Lung microvascular endothelial cell (primary cell): ENCODE measurements at places on chromosomes 6 and 20.

DNA sequence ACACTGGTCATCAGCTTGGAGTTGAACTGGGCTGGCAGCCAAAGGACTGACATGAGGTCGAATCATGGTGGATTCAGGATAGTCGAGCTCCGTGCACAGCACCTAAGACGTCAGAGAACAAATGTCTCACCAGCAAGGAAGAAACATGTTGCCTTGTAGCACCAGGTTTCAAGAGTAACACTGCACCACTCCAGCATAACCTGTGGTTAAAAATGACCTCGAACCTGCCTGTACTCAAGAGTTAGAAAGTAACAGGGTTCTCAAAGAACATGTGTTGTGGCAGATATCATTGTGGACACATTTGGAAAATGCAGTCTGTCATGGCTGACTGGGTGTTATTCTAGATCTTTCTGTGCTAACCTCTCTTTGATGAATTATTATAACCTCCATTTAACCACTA, 511.6 kb downstream of the CDH26 start:
- DNase-seq = no peak

DNA sequence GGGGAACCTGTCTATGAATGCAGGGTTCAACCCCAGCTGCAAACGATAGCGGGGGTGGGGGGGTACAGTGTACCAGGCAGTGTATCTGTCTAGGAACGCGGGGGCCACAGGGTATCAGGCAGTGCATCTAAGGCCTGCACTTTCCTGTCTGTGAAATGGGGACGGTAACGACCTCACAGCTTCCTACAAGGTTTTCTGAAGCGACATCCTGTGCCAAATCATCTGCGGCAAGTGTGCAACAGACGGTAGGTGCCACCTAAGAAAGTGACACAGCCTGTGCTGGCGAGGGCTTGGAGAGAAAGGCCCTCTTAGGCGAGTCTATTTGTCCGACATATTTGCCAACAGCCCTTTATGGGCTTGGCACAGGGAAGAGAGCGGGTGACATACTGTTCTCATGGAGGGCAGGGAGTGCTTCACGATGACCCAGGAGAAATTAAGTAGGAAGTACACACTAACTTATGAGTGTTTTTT, 3.8 kb downstream of the DIDO1 start:
- no peak for DNase-seq

- DNase-seq = no peak
Observed at GRCh38 chr6:169230946-169231789, 22.5 kb downstream of the THBS2 start.

- no peak for DNase-seq
Observed at GRCh38 chr6:126308362-126308761, 31.6 kb upstream of the CENPW start.

GRCh38 chr20:40706977-40707582, 18.0 kb upstream of the MAFB start:
- no peak for DNase-seq

DNA sequence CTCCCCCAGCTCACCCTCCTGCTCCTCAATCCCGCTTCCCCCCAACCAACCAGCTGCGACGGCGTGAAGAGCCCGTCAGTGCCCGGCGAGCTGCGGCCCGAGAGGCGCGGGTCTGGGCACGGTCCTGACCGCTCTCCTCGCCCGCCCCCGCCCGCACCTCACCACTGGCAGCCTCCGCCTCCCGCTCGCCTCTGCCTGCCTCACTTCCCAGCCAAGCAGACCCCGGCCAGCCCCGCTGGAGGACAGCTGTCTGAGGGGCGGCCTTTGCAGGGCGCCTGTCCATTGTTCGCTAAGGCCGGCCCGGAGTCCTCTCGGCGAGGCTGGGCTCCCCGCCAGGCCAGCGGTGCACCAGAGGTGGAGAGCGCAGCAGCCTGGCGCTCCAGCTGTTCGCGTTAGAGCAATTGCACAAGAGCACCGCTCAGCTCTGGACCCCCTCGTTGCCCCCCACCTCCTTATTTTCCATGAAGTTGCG, 1.3 kb downstream of the SOBP start:
- peak; percentile 62 for DNase-seq

- peak; percentile 80 for DNase-seq
Observed at GRCh38 chr20:50169329-50169823, 15.9 kb upstream of the PEDS1 start.

DNA sequence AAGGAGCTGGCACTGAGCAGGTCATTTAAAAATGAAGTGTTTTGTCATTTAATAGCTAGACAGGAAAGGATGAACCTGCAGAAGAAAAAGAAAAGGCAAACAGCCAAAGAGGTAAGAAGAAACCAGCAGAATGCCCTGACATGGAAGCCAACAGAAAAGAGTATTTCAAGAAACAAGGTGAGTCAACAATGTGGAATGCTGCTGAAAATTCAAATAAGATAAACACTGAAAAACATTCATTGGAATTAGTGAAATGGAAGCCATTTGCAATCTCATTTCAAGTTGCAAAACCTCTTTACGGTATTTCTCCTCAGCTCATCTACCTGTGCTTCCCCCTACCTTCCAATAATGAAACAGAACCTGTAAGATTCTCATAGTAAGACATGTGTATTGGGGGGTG, 59.6 kb downstream of the RWDD2A start:
- DNase-seq = no peak

- DNase-seq = peak; percentile 84
Observed at GRCh38 chr6:129353067-129353466, 356.9 kb downstream of the ARHGAP18 start.

DNA sequence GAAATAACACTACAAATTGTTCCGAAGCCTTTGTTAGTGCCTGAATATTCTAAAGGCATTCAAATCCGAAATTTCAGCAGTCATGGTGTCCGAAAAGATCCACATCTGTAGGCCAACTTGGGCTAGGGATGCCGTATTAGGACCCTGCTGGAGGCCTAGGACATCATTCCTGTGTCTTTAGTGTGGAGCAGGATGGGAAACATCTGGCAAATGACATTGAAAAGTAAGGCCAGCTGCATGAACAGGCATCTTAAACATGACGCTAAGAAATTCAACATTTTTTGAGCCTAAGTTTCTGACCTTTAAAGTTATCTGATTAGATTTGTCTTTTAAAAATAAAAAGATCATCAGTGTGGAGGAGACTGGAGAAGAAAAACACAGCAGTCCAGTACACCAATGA, 91.3 kb downstream of the MYLK4 start:
- DNase-seq = no peak

DNA sequence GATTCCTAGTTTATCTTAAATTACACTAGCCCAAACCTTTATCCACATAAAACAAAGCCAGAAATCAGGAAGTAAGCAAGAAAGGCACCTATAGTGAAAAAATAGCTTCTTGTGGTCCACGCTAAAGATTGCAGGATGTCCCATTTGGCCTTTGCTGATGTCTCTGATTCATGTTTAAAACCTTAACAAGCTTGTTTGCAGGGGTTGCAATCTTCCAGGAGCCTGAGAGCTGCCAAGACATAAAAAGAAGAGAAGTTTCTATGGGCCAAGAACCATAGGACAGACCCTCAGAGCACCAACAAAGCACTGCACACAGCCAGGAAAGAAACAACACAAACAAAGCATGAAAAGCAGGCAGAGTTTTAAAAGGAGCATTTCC, 49.4 kb downstream of the ADAT2 start:
- DNase-seq = no peak

GRCh38 chr20:13426870-13427269, 205.8 kb downstream of the ISM1 start:
- no peak for DNase-seq

DNA sequence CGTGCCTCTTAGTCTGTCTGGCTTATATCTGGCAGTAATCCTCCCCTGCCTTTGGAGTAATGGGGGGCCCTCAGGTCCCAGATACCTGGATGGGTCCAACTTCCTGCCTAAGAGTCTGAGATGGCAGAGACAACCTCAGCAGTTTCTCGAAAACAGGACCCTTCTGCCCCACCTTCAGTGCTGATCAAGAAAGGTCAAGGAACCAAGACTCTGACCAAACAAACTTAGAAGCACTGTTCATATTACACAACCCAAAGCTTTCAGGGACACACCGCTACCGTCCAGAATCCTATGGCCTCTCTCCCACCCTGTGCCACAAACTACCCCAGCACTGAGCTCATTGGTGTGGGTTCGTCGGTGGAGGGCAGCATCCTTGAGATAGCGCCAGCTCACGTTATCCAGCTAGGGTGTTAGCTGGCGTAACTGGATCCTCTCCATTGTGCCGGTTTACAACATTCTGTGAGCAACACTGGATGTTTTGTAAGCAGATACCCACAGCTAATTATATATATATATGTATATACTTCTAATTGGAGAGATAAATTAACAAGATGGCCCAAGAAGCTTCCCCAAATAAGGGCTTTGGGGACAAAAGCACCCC, 7.6 kb upstream of the TMC2 start:
- no peak for DNase-seq

GRCh38 chr20:60632391-60633262, 619.4 kb upstream of the CDH4 start:
- no peak for DNase-seq

DNA sequence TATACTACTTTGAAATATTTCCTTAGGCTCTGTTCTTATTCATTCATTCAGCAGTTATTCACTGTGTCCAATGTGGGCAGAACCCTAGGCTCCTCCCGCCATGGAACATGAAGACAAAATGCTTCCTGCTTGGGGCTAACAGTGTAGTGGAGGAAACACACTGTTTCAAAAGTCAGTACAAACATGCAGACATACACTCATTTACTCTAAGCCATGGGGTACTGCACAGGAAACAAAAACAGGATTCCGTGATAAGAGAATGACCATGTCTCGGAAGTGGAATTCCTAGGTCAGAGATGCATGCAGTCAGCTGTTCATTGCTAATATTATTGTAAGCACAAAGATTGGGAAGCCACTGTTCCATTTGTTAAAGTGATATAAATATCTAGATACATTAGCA, 18.4 kb upstream of the FAM209A start:
- DNase-seq = peak; percentile 74

- DNase-seq = no peak
Observed at GRCh38 chr20:25624500-25624939, 706 bp upstream of the NANP start.

GRCh38 chr6:156912431-156912830, 135.3 kb downstream of the ARID1B start:
- DNase-seq = no peak

DNA sequence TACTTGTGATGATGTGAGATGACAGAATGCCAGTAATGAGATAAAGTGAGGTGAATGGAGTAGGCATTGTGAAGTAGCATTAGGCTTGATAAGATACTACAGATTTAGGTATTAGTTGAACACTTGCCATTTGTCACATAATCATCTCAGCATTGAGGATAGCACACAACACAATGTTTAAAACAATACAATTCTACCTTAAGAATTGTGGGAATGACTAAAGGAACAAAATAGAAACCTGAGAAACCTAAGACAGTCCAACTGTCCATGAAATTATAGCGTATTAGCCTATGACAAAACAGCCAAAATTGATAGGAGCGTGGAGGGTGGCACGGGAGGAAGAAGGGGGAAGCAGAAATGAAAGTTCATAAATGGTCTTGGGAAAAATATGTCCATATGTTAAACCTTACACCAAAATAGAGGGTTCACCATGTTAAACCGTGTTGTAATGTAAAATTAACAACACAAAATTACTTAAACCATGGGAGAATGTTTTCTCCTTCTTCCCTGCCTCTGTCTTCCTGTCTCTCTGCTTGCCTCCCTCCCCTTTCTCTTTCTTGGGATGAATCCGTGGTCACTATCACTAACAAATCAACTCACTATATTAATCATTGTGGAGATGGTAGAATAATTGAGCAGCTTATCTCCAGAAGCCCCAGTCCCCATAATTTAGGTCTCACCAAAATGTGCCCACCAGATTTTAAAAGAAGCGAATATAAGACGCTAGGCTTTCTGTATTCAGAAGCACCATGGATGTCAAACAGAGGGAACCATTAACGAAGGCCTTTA, 33.0 kb upstream of the HFE start:
- DNase-seq = peak; percentile 13

DNA sequence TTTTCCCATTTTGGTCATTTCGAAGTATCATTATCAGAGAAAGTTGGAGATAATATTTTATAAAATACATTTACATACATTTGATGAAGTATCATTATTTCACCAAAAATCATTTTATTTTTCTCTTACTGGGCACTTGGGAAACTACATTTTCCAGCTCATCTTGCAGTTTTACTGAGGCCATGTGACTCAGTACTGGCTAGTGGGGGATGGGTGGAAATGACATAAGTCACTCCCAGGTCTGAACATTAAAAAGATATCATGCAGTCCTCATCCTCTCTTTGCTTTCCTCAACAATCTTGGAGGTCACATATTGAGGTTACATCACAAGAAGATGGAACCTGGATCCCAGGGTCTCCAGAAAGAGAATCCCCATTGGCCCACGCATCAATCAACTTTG, 84.1 kb downstream of the CD24 start:
- no peak for DNase-seq

- DNase-seq = no peak
Observed at GRCh38 chr20:4480104-4480503, 241.6 kb upstream of the PRND start.

- no peak for DNase-seq
Observed at GRCh38 chr6:158778005-158778527, 41.1 kb downstream of the EZR start.

GRCh38 chr6:46381579-46381978, 109.7 kb downstream of the RCAN2 start:
- DNase-seq = no peak

DNA sequence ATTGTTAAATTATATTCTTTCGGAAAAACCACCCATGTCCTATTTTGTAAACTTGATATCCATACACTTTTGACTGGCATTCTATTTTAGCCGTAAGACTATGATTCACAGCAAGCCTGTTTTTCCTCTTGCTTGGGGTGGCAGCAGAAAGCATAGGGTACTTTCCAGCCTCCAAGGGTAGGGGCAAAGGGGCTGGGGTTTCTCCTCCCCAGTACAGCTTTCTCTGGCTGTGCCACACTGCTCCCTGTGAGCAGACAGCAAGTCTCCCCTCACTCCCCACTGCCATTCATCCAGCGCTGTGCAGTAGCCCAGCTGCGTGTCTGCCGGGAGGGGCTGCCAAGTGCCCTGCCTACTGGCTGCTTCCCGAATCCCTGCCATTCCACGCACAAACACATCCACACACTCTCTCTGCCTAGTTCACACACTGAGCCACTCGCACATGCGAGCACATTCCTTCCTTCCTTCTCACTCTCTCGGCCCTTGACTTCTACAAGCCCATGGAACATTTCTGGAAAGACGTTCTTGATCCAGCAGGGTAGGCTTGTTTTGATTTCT, 2.1 kb upstream of the ESR1 start:
- DNase-seq = no peak

DNA sequence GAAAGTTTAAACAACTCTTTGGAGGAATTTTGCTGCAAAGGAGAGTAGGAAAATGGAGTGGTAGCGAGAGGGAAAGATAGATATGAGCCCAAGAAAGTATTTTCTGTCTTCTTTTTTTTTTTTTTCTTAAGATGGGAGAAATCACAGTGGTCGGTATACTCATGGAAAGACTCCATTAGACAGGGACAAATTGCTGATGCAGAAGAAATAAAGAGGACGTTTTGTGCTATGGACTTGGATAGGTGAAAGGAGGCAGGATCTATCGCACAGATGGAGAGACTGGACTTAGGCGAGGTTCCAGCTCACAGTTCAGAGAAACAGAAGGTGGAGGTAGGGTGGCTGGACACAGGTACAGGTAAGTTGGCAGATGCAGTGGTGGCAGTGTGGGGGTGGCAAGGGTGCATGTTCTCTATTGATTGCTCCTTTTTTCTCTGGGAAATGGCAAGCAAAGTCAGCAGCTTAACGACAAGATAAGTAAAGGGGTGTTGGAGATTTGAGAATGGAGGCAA, 44.2 kb upstream of the ARMC2 start:
- DNase-seq = no peak
